ENCODE measurements at places on chromosomes 2 and 18.
A peak's percentile ranks its signal among the peaks of the same experiment; 100 is the strongest.

DNA sequence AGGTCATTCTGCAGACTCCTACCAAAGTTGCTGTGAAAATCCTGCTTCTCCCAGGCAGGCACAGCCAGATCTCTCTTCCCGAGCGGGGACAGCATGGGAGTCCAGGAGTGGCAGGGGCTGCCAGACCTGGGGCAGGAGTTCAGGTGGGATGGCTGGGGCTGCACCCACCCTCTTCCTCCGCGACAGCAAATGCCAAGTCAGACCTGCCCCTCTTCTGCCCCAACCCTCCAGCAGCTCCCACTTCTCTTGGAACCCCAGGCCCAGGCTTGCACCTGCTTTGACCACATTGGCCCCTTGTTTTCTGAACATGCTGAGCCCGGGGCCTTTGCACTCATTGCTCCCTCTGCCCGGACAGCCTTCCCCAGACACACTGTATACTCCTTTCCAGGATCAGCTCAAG, 288.2 kb upstream of the HS6ST1 start:
- DNase-seq, result no peak

DNA sequence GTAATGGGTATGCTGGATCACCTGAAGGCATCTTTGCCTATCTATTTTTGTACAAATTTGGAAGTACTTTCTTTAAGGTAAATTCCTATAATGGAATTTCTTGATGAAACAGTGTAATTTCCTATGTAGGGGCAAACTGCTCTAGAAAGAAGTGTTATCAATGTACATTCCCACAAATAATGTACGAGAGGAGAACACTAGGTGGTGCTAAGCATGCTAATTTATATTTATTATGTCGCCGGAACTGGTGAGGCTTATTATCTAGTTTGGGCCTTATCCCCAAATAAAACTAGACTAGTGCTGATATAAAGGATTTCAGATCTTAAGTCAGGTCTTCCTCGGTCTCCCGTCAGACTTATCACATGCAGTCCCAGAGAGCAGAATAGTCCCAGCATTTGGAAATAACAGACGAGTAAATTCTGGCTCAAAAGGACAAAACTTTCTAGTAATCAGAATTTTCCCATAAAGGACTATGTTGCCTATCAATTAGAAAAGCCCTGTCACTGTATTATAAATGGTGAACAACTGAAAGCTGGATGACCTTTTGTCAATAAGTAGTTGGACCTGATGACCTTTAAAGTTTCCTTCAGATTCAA, 86.9 kb upstream of the RBBP8 start:
- no peak for DNase-seq

- DNase-seq, result peak; percentile 78
These were observed at the start of gene SP5 for GRCh38 chr2:170715062-170715931. Gene SP5 (plus strand): TSS chr2:170715337. CDS start chr2:170715513, 176 bp downstream.

DNA sequence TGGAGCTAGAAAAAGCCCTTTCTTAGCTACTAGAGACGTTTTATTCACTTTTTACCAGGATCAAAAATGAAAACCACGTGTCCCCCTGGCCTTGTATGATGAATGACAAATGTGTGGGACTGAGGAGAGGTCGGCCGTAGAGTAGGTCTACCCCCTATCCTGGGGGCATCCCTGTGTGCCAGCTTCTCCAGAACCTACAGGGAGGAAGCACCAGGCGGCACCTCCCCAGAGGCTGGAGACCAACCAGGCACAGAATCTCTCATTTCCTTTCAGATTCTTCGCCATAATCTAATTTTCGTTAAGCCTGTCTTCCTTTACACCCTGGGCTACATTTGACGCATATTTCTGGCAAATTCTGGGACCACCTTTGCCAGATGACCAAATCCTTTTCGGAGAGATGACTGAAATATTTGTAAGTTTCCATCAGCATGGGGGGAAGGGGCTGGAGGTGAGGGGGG, 15.9 kb downstream of the TWIST2 start:
- DNase-seq, result no peak

- DNase-seq, result no peak
These were observed 56.5 kb downstream of the MTX2 start for GRCh38 chr2:176325732-176326131.

- DNase-seq, result no peak
These were observed 44.4 kb upstream of the LRRTM1 start for GRCh38 chr2:80348953-80349352.

- DNase-seq, result no peak
These were observed 17.7 kb downstream of the MPP4 start for GRCh38 chr2:201680743-201681142.

- no peak for DNase-seq
These were observed 383.2 kb downstream of the SOCS6 start for GRCh38 chr18:70671889-70672565.

DNA sequence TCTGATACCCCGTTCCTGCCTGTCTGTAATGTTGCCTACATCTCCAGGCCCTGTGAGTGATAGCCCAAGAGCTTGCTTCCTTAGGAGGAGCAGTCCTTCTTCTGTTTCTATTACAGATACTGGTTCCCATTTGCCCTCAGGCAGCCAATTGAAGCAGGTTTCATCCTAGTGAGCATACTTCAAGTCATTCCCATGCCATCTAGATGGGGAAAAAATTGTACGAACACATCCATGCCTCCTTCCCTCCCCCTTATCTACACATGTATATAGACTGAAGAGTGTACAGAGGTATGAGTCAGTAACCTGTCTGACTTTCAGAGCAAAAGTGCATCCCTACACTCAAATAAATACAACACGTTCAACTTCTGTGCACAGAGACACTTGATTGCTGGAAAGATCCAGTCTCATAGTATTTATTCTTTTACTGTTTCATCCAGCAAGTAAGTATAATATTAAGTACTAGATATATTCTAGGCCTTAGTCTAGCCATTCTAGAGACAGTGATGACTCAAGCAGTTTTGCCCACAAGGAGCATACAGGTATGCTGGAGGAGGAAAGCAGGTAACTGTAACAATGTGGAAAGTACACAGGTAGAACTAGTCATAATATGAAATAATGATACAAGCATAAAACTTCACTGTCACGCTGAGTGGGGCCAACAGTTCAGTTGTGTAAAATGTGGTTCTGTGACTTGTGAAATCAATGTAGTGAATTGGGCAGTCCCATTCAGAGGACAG, 153.4 kb downstream of the MGAT5 start:
- DNase-seq, result no peak

DNA sequence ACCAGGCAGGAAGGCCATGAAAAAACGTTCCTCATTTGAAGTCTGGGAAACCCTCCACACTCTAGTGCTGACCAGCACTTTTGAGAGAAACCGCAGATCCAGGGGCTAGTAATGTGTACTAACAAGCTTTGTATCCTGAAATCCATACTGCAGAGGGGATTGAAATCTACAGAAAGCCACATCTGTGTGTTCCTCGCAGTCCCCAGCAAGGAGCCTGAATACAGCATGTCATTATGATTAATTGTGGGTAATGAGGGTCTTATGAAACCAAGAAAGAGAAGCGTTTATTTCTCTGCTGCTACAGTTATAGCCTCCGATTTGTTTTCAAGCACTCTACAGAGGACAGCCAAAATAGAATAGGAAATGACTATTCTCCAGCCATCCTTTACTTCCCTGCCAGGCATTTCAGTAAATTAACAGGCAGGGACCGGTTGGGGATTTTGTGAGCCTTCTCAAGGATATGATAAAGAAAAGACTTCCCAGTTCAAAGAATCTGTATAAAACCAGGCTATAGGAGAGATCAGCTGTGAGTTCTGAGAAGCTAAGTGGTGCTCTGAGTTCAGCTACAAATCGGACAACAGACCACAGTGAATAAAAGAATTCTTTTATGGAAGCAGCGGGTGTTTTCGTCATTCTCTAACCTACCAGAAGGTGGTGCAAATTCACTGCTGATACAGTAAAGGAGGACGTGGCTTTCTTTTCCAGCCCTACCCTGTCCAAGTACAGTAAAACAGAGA, 133.4 kb downstream of the INSIG2 start:
- peak; percentile 35 for DNase-seq

DNA sequence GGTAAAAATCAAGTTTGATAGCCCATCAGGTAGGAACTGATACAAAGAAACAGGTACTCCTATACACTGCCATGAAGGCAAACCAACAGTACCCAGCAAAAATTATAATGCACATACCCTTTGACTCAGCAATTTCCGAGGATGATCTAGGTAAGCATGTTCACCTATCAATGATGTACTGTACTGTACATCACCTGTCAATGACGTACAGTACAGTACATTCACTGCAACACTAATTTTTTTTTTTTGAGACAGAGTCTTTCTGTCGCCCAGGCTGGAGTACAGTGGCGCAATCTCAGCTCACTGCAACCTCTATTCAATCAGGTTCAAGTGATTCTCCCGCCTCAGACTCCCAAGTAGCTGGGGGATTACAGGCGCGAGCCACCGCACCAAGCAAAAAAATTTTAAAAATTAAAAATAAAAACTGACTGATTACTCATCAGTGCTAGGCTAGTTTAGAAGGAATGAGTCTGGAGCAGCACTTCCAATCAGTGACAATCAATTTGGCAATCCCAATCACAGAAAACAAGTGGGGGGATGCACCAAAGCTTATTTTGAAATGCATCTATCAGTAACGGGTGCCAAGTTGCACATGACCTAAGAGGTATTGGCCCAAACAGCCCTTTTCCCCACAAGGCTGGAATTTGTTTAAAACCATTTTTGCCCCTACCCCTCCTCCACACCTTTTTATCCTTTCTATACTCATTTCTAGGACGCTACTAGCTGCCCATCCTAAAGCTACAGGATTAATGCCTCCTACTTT, 8.2 kb downstream of the SRSF7 start:
- no peak for DNase-seq

GRCh38 chr2:213065583-213066442, 85.6 kb downstream of the IKZF2 start:
- no peak for DNase-seq

- DNase-seq, result no peak
These were observed 15.9 kb upstream of the ATP6V1B1 start for GRCh38 chr2:70919672-70920366.

GRCh38 chr2:210635257-210635656, 78.9 kb downstream of the CPS1 start:
- DNase-seq, result no peak

DNA sequence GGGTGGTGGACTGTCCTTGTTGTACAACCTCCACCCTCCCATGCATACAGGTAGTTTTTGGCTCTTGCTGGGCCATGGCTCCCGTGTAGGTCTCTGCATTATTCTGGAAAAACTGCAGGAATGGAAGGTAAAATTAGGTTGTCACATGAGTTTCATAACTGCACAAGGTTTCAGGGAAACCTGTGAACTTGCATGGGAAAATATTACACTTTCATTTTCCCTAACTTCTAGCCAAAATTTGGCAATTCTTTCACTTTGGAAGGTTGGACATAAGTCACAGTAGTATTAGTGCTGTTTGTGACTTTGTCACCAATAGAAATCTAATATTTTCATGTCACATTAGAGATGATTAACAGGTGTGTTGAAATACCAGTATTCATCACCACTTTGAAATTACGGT, 118.1 kb upstream of the MGAT5 start:
- no peak for DNase-seq

DNA sequence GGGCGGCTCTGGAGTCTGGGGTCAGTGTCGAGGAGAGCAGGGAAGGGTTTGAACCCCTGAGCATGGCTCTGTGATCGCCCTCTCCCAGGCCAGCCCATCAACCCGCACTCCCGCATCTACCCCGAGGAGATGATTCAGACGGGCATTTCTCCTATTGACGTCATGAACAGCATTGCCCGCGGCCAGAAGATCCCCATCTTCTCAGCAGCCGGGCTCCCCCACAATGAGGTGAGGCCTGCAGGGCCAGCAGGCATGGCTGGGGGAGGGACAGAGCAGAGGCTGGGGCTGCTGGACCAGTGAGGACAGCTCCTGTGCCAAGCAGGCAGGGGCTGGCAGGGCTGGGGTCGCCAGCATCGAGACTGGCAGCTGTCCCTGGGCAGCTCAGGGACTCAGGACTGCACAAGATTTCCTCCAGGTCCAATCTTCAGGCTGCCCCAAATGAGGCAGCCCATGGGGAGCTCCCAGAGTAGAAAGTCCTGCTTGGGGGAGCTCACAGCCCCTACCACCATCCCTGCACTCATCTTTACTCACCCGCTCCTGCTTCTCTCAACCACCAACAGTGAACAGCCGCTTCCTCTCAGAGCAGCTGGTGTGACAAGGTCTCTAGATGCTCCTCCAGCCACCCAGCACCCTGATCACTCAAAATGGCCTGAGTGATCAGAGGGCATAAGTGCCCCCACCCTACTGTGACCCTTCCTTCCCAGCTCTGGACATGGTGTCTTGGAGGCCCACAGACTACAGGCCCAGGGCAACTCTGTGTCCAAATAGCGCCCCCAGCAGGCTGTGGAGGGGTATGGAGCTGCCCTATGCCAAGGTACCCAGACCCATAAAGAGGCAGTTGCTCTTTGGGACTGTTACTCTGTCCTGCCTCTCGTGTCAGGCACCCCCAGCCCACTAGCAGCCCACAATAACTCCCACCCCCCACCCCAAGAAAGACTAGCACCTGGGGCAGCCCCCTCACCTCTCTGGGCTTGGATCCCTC, 18.3 kb upstream of the ANKRD53 start:
- no peak for DNase-seq

Data from right kidney (tissue), 9 donors.